Activated CD8-positive, alpha-beta memory T cell treated with anti-CD3 and anti-CD28 coated beads for 36 hours (primary cell): ENCODE measurements at places on chromosomes 4 and X. TPM values are rescaled to one million over a fixed set of nuclear protein-coding genes. Genes with fewer than 3 reads are reported as not detected.

PDZD11 gene
- 27.0 TPM for total RNA-seq

FAM9C gene
- total RNA-seq, result not detected

FGD1 gene
- total RNA-seq, result 0.04 TPM

CHRDL1 gene
- not detected for total RNA-seq

ANXA5 gene
- 80.1 TPM for total RNA-seq

TEX13C gene
- total RNA-seq, result not detected

GLRA2 gene
- not detected for total RNA-seq

CCNQ gene
- 31.7 TPM for total RNA-seq

GATB gene
- total RNA-seq, result 25.7 TPM

MAGEA8 gene
- total RNA-seq, result not detected

SLC10A6 gene
- total RNA-seq, result not detected

STATH gene
- total RNA-seq, result not detected

C4orf51 gene
- total RNA-seq, result not detected

IL2RG gene
- total RNA-seq, result 322 TPM

BRS3 gene
- total RNA-seq, result not detected

GABRB1 gene
- total RNA-seq, result not detected

FANCB gene
- 14.0 TPM for total RNA-seq

GYPB gene
- not detected for total RNA-seq

ADGRA3 gene
- 3.4 TPM for total RNA-seq

PCSK1N gene
- 3.0 TPM for total RNA-seq

SMAD1 gene
- total RNA-seq, result 1.1 TPM

ANK2 gene
- total RNA-seq, result 0.55 TPM

HSFX1 gene
- 0.25 TPM for total RNA-seq

TRIM2 gene
- total RNA-seq, result 0.11 TPM

F9 gene
- not detected for total RNA-seq

LANCL3 gene
- total RNA-seq, result 0.65 TPM

F8 gene
- total RNA-seq, result 10.2 TPM

PHEX gene
- total RNA-seq, result 32.6 TPM

BEND2 gene
- not detected for total RNA-seq

LRIT3 gene
- total RNA-seq, result 0.17 TPM

TMEM192 gene
- total RNA-seq, result 16.1 TPM

PAGE2 gene
- not detected for total RNA-seq

CWH43 gene
- total RNA-seq, result not detected

TLR7 gene
- total RNA-seq, result not detected

AREG gene
- not detected for total RNA-seq

DDIT4L gene
- not detected for total RNA-seq
